ENCODE measurements at places on chromosomes 6 and 20.

DNA sequence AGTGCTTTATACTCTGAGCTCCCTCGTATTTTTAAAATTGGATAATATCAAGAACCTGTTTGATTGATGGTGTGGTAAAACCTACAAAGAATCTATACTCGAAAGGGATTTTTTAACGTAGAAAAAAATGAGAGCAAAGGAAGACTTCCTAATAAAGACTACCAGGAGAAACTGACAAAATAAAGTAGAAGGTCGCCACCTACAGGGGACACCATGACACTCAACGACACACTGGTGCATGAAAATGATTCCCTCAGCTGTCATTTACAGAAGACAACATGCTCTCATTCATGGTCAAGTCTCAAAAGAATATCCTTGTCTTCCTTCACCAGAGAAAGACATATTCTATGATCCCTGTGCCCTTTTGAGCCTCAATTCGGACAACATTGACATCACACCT, 10.1 kb upstream of the NHSL1 start:
- peak; percentile 83 for ATAC-seq

DNA sequence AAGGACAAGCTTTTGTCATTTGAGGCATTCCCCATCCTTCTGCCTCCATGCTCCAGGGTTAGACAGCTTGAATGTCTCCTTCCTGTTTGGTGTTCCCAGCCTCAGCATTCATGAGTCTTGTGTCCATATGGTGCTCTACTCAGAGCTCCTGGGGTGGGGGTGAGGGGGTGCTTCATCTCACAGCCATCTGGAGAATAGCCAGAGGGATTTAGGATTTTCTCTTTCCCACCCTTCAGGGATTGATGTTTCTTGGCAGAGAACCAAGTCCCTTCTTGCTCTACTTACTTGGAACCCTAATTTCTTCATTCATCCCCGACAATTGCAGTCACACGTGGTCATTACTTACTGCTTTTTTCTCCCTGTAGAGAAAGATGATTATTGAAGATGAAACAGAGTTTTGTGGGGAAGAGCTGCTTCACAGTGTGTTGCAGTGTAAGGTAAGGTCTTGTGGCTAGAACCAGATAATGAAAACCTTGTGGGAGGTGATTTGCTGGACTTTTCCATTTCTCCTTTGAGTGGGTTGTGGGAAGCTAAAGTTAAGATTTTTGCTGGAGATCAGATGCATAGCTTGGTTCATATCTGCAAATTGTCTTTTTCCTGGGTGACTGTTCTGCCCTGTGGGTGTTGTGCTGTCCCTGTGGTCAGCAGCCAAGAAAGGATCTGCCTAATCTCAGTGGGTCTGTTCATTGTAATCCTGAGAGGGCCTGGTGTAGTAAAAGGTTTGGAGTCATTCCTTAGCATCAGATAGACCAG, 18.6 kb downstream of the CMTR1 start:
- no peak for ATAC-seq

- no peak for ATAC-seq
Measured at GRCh38 chr6:165562421-165563090, 100.5 kb downstream of the PDE10A start.

DNA sequence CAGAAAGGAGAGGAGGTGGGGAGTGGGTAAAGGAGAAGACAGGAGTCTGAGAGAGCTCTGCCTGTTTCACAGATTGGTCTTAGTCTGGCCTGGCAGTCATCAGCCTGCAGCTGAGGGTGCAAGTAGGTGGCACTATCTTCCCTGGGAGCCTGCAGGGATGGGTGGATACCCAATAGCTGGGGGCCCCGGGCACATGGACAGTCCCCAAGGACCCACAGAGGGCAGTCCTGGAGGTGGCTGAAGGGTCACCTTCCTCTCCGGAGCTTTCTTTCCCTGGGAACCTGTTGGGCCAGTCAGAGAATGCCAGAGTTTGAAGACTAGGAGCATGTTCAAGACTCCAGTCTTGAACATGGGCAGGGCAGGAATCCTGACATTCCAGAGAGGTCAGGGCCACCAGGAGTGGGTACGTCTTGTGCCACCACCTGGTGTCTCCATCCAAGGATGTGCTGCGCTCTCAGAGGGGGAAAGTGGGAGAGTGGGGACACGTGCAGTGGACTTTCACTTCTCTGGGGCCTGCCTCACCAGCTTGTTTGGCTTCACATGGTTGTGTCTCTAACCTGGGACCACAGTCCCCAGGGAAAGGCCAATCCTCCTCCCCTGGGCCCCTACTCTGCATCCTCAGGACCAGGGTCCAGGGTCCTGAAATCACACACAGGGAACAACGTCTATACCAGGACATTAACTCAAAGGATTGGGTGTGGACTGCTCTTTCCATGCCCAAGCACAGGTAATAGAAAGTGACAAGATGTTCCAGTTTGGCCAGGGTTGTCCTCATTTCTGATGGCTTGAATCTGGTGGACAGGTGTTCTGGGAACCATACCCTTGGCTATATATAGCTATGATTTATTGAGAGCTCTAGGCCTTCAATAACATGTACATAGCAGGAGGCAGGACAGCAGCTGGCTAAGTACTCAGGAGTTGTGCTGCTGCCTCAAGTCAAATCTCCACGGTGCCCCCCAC, 18.0 kb downstream of the AARS2 start:
- ATAC-seq: no peak

- no peak for ATAC-seq
Measured at GRCh38 chr20:51312480-51312783, 230.1 kb downstream of the NFATC2 start.

GRCh38 chr6:124963831-124964763, 1.9 kb downstream of the RNF217 start:
- no peak for ATAC-seq
